ENCODE measurements at places on chromosomes 3 and 15. TPM values are rescaled to one million over a fixed set of nuclear protein-coding genes. Genes with fewer than 3 reads are reported as not detected.

GOLGA8G gene
- 0.07 TPM for polyA plus RNA-seq

DNA sequence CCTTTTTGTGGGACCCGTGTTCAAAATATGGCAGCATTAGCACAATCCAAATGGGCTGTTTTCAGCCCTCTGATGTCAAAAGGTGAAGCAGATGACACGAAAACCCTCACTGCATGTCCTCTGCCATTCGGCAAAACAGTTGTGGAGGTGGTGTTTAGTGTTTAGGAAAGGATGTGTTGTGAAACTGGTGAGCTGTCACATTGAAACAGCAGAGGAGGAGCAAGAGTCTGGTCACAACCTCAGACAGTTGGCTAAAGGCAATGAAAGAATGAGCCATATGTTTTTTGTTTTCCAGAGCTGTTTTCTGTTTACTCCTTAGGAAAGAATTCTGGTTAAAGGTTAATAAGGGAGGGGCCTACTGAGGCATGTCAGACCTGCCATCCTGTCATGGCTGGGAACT lies 140.7 kb downstream of the VPS8 start:
- no peak for DNase-seq

GRCh38 chr3:7322957-7323669 lies 462.2 kb downstream of the GRM7 start:
- no peak for DNase-seq

- DNase-seq: no peak
Observed at GRCh38 chr3:47016934-47017435, 37.5 kb downstream of the NBEAL2 start.

MED12L gene
- 6.3 TPM for polyA plus RNA-seq

GRCh38 chr15:84840741-84841429 lies 23.7 kb downstream of the ALPK3 start:
- no peak for DNase-seq

- no peak for DNase-seq
Observed at GRCh38 chr3:170713653-170714052, 127.8 kb upstream of the SLC7A14 start.

- peak; percentile 56 for DNase-seq
Observed at GRCh38 chr3:171348121-171348520, 112.1 kb downstream of the TNIK start.

- no peak for DNase-seq
Observed at GRCh38 chr15:93143186-93143585, 54.2 kb upstream of the RGMA start.

GRCh38 chr3:186915806-186916796 lies 14.2 kb upstream of the ST6GAL1 start:
- DNase-seq: no peak

KCNH8 gene
- polyA plus RNA-seq: 0.08 TPM

GRCh38 chr15:55319537-55320237 lies 665 bp downstream of the PIGB start:
- peak; percentile 25 for DNase-seq

GRCh38 chr3:3753416-3753815 lies 45.8 kb upstream of the LRRN1 start:
- no peak for DNase-seq

FBXO40 gene
- 1.6 TPM for polyA plus RNA-seq

CFAP91 gene
- 0.97 TPM for polyA plus RNA-seq

- no peak for DNase-seq
Observed at GRCh38 chr15:29770796-29771195, 51.5 kb downstream of the TJP1 start.

EBLN2 gene
- 4.0 TPM for polyA plus RNA-seq

BBX gene
- 45.1 TPM for polyA plus RNA-seq

ANKUB1 gene
- polyA plus RNA-seq: not detected

IL17RD gene
- polyA plus RNA-seq: not detected

GRCh38 chr3:195075199-195075940 lies 195.6 kb downstream of the XXYLT1 start:
- no peak for DNase-seq

- DNase-seq: no peak
Observed at GRCh38 chr15:88791637-88792036, 11.6 kb upstream of the ACAN start.

DNA sequence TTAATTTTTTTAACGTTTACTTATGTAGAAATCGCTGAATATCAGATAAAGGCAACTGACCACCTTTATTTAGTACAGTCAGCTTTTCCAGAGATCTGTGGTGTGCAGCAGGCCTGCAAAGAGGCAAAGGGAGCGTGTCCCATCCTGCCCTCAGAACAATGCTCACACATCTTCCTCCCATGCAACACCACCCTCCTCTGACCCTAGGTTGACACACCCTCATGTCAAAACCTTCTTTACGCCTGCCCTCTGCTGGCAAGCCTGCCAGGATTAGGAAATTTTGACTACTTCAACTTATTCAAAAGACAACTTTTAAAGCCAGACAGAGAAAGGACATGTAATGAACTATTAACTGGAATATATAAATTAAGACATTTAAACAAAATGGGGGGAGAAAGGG lies 513.7 kb downstream of the FOXP1 start:
- DNase-seq: no peak

DNA sequence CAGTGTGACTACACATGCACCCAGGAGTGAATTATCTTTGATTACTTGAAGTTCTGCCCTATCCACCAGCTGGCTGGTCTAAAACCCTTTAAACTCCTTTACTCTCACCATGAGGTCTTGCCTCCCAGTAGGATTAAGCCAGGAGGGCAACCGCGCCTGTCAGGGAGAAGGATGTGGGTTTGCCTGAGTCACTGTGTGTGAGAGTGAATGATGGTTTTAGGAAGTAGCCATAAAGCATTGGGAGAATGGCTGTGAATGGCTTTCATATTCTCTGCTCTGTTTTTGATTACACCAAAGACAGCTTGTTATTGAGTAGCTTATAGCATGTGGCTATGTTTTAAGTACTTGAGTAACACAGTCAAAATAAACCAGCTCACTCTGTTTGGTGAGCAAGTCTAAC lies 637.7 kb upstream of the TBL1XR1 start:
- no peak for DNase-seq

DNA sequence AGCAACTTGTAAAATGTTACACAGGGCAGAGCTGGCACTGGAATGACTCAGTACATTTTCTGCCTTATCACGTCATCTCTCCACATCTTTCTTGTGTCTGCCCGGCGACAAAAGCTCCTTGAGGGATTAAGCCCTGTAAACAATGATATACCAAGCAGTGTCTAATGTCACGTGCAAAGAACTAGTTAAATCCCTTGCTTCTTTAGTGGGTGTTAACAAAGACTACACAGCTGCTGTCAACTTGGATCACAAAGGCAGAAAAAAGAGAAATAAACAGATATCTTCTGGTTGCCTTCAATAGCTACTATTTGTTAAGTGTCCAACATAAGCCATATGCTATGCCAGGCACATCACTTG lies 48.1 kb upstream of the FRMD4B start:
- DNase-seq: no peak

DNA sequence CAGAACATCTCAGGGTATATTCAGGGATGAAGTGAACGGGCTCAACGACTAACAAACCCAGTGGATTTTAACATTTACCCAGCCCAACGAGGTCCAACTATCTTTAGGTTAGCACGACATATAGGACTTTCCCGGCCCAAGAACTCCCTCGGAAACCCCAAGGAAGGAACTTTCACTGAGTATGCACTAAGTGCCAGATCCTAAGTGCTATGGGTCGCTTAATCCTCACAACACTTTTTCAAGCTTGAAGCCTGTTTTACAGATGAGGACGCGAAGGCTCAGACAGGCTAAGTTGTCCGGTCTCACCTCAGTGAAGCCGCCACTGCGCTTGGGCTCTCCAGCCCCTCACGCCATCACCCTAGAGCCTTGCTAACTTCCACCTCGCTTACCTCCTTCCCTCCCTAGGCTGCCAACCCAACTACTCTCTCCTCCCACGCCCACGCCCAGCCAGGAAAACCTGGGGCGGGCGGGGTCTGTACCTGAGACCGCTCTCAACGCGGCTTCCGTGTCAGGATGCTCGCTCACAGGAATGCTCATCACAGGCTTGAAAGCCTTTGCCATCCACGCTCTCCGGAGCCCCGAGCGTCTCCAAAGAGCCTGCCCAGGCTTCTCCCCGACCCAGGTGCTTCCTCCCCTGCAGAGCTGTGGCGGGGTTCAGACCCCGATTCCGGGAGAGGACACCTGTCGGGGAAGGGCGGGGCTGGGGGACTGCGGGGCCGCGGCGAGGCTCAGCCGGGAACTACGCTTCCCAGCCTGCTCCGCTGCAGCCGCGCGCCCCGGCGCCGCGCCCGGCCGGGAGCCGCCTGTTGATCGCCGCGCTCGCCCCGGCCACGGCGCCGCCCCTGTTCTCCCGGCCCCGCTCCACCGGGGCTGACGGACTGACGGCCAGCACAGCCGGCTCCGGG lies at the start of gene TMOD2:
Gene TMOD2, plus strand, starts transcription at position 806 of the 905 bp plus-strand sequence. CDS start 14,845 bp downstream, outside the sequence.
- DNase-seq: no peak

- no peak for DNase-seq
Observed at GRCh38 chr15:35496585-35496984, 49.4 kb downstream of the DPH6 start.

DNA sequence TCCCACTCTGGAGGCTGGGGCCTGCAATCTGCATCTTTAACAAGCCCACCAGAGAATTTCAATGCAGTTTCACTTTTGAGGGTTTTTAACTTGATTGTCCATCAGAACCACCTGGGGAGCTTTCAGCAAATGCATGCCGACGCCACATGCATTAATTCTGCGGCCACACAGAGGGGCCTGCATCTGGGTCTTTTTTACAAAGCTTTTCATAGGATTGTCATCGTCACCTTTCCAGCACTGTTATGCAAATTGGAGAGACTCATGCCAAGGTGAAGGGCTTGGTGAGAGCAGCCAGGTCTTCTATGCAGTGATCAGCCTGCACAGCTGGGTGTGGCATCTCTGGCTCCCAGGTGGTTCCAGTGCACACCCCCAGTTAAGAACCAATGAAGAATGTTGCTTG lies 143.0 kb upstream of the CTDSPL start:
- DNase-seq: no peak

DNA sequence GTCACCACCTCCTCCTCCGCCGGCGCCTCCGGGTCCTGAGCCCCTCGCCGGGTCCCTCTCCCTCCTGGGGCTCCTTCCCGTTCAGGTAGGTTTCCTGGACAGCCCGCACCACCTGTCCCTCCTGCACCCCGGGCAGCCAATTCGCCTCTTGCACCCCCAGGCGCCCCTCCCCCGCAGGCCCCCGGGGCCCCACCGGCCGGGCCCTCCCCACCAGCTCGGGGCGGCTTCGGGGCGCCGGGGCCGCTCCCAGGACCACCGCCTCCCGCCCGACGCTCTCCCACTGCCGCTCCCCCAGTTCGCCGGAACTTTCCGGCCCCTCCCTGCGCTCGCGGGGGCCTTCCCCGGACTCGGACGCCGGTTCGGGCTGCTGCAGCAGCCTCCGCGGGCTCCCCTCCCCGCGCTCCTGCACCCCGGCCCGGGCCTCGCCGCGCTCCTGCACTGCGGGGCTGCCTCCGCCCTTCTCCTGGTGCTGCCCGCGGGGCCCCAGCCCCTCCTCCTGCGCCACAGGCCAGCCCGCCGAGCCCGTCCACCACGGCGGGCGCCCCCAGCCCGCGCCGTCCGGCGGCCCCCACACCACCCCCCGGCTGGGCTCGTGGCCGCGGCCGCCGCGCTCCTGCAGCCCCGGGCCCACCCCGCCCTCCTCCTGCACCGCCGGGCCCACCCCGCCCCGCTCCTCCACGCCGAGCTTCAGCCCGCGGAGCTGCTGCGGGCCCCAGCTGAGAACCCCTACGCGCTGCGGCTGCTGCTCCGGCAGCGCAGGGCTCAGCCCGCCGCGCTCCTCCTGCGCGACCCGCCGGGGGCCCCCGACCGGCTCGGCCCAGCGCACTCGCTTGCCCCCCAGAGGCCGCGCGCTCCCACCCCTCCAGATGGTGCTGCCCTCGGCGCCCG lies 587 bp upstream of the TNK2 start:
- DNase-seq: no peak

RASSF1 gene
- polyA plus RNA-seq: 32.9 TPM

ZNF717 gene
- 10.5 TPM for polyA plus RNA-seq

C3orf49 gene
- polyA plus RNA-seq: 0.97 TPM

COL6A6 gene
- polyA plus RNA-seq: 133 TPM

GRCh38 chr3:72549761-72550581 lies 298.3 kb downstream of the SHQ1 start:
- no peak for DNase-seq

KIAA1143 gene
- 37.3 TPM for polyA plus RNA-seq

SCG5 gene
- polyA plus RNA-seq: 24.7 TPM

WDR73 gene
- polyA plus RNA-seq: 26.3 TPM

- DNase-seq: no peak
Observed at GRCh38 chr15:71494563-71495397, 315.6 kb upstream of the NR2E3 start.

IL5RA gene
- 0.09 TPM for polyA plus RNA-seq

GRCh38 chr3:9028134-9028533 lies 64.9 kb upstream of the RAD18 start:
- peak; percentile 61 for DNase-seq

ZKSCAN7 gene
- polyA plus RNA-seq: 8.1 TPM

LMOD3 gene
- polyA plus RNA-seq: not detected

DNA sequence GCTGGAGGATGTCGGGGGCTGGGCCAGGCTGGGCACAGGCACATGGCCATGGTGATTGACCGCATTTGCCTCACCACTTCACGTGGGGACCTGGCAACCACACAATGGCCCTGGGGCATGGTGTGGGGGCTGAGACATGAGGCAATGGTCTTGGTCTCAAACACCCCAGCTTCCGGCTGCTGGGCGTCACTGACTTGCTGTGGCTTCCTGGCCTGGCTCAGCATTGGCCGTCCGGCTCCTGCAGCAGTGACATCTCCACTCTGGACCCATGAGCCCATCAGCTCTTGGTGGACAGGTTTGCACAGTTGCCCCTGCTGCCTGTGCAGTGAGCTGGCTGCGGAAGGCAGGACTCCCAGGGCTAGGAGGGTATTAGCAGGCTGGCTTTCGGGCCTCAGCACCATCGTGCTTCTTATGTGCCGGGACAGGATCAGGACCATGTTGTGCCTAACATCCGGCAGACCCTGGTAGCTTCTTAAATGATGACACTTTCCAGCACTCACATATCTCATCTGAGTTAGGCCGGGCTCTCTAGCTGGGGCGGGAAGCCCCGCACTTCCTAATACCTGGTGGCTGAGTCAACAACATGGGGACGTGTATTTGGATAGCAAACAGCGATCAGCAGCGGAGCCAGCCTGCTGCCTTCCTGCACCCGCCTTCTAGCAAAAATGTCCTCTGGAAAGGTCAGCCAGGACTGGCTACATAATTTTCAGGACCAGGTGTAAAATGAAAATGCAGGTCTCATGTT lies 34.1 kb downstream of the ZNF710 start:
- DNase-seq: no peak

DNA sequence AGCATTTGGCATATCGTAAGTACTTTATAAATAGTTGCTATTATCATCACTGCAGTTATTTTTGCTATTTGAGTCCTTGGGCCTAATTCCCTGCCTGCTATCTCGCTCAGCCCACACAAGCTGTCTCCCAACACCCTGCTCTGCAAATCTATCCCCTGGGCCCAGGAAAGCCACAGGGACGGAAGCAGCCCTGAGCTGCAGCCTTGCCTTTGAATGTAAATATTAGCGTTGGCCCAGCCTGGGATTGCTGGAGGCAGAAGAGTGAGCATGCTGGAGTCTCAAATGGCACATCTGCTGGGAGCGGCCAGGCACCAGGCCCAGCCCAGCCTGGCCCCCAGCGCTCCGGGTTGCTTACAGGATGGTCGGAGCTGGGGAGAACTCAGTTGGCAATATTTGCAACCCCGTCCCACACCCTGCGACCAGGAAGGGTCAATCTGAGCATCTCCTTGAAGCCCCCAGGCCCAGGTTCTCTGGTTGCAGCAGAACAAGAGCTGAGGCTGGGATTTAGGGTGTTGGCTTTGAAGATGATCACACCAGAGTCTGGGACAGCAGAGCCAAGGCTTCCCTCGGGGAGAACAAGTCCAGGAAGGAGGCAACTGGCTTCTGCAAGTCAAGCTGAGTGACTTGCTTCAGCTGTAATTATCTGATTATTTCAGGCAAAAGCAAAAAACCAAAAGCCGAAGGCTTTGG lies 529.6 kb downstream of the SHQ1 start:
- no peak for DNase-seq

- peak; percentile 25 for DNase-seq
Observed at GRCh38 chr15:67548862-67549651, 6.6 kb downstream of the MAP2K5 start.

All from muscle of arm (tissue), 14 donors.